ENCODE measurements at places on chromosomes 7 and 10. TPM values are rescaled to one million over a fixed set of nuclear protein-coding genes. Genes with fewer than 3 reads are reported as not detected.
A peak's percentile ranks its signal among the peaks of the same experiment; 100 is the strongest.

DNA sequence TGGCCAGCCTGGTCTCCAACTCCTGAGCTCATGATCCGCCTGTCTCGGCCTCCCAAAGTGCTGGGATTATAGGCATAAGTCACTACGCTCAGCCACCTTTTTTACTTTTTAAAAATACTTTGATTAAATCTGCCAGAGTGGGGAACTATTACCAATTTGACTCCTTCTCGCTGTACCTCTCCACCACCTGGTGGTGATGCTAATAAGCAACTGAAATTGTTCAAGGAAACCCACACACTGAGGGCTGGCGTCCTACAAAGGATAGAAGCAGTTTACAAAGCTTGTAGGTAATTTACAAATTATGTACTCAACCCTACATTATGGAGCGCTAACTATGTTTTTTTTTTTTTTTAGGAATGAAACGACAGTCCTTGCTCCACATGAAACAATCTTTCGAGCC is 111.1 kb downstream of the CPED1 start:
- no peak for DNase-seq

DNA sequence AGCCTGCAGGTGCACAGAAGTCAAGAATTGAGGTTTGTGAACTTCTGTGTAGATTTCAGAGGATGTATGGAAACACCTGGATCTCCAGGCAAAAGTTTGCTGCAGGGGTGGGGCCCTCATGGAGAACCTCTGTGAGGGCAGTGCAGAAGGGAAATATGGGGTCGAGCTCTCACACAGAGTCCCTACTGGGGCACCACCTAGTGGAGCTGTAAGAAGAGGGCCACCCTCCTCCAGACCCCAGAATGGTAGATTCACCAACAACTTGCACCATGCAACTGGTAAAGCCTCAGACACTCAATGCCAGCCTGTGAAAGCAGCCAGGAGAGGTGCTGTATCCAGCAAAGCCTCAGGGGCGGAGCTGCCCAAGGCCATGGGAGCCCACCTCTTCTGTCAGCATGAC is 205.8 kb downstream of the CCSER2 start:
- no peak for DNase-seq

Gene VWA2
- not detected for total RNA-seq

Gene ATP5F1C
- total RNA-seq: 159 TPM

DNA sequence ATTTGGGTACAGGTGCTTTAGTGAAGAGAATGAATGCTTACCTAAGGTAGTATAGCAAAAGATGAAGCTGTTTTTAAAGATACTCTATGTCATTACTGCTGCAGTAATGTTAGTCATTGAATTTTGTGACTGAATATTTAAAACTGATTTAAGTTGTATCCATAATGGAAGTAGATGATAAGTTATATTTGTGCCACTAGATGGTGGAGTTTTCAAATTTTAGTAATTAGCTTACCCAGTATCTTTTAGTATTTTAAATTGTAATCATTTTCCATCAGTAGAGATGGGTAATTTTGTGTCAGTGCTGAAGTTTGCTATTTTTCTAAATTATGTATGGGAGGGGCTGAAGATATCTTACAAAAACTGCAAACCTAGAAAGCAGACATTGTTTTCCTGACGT is 25.2 kb downstream of the HBP1 start:
- DNase-seq: no peak

DNA sequence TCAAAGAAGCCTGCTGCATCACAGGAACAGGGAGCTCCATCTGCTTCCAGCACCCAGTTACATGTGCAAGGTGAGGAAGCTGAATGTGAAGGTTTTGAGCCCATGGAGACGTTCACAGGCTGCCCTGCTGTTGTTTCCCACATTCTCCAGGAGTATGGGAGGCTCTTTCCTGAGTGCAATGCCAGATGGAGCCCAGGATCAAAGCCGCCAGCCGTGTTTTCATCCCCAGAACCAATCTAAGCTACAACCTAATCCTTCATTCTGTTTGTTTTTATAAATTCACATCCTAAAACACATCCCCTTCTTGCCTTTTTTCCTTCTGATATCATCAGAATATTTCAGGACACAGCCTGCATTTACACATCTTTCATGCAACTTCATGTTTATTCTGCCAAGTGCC is 98.9 kb upstream of the PRR15 start:
- DNase-seq: no peak

Gene ITGB8
- not detected for total RNA-seq

- DNase-seq: no peak
Observed at GRCh38 chr7:95471071-95471470, 14.7 kb upstream of the ASB4 start.

Gene CHST15
- 2.4 TPM for total RNA-seq

DNA sequence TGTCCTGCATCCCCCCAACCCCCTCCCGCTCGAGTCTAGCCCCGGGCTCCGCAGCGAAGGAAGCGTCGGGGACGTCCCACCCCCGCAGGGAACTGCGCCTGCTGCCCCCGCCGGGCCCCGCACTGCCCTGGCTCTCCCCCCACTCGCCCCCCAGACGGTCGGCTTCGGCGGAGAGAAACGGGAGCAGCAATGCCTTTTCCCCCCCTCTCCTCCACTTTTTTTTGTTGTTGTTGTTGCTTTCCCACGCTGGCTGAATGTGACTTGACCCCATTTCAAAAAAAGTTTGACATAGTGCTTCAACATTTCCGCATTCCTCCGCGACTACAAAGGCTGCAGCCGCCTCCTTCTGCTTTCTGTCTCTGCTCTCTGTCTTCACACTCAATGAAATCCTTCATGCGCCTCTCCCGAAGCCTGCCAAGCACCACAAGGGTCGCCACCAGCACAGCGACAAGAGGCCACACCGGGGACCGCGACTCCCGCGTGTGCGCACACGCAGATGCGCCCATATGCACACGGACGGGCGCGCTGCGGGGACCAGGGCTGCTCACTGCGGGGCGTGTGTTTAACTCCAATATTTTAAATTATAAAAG is 1.0 kb downstream of the CDK6 start:
- DNase-seq: peak; percentile 27

DNA sequence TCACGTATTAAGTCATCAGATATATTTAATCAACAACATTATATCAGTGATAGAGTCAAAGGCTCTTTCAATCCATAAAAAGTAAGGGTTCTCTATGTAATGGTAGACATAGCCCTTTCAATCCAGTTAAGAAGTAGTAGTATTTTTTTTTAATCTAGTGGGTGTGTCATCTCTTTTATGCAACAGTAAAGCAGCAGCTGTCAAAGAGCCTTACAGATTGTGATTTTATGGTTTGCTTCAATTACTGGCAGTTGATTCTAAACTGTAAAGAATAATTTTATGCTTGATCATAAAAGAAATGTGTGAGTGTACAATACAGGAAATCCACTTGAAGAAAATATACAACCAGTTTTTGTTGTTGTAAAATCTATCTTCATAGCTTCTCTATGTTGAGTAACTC is 902.6 kb upstream of the MBL2 start:
- DNase-seq: no peak

DNA sequence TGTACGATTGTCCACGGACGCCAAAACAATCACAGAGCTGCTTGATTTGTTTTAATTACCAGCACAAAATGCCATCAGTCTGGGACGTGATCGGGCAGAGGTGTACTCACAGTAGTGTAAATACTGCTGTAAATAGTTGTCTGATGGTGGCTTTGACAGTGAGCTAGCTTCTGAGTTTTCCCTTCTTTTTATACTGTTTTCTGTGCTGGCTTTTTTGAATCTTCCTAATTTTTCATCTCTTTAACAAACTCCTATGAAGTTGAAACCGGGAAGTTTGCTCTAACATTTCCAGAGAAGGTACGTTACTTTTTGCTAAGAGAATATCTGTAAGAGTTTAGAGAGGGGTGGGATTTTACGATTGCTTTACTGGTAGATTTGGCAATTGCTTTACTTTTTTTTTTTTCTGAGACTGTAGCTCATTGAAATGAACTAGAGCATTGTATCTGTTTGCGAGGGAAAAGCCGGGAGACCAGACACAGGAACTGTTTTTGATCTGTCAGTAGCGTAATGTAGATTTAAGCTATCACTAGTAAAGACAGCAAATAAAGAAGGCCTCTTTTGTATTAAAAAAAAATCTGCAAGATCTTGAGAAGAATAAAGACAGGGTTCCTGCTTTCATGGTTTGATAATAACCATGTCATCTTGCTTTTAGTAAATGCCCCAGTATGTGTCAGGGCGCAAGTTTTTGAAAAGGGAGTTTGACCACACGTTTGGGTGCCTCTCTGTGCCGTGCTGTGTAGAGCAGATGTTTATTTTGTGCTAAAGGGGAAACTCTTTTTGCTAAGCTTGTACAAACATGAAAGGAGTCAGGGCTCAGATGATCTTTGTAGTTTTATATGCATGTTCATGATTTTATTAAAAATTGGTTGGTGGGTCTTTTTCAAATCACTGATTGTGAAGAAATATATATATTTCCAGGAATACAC is 712 bp downstream of the FOXP2 start:
- DNase-seq: no peak

DNA sequence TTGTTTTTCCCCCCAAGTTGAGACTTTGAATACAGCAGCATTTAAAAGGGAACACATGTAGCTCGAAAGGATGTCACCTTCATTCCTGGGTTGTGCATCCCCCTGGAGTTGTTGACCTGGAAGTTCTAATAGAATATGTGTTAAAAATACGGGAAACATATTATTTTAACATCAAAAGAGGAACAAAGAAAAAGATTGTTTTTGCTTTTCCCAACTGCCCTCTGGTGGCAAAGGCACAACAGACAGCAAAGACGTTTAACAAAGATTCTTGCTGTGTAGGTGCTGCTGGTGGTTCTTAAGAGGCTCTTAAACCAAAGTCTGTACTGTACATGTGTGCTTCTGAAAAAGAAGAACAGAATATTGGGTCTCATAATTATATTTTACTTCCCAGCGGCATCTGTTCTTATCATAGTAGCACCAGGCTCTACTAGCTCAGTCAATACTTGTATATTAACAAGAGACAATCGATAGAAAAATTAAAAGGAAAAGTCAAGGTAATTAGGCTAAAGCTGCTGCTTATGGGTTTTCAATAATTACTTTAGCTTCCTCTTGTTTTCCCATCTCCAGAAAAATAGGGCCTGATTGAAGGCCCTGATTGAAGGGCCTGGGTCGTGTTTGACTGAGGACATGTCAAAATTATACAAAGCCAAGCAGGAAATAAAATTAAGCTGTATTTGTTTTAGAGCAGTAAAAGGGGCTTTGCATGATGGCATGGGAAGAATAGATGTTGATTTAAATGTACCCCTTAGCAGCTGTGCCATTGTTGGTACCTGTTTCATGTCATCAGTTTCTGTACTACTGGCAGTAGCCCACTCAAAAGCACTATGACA is 384.2 kb upstream of the LRGUK start:
- no peak for DNase-seq

Gene CNNM1
- total RNA-seq: 0.49 TPM

Gene ELFN1
- total RNA-seq: not detected

DNA sequence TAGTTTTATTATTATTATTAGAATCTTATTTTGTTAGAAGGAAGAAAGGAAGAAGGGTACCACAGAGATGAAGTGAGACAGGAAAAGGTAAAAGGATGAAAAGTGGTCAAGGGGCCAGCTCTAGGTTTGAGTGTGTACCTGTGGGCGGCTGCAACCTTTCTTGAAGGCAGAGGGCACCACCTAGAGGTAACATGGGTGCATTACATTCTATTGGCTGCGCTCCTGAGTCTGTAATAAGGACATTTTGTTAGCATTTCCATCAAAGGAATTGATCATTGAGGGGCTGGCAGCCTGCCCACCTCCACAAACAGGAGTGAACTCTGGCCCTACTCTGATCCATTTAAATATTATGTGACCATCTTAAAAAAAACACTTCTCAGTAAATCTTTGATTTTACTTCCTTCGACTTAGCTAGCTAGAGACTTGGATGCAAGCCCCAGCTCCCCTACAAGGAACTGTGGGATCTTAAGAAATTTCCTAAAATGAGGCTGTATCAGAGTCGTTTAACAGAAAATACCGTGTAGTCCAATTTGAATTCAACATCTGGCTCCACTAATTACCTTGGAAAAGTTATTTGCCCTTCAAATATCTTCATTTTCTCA is 610.4 kb downstream of the IPMK start:
- no peak for DNase-seq

Gene CTTNBP2
- not detected for total RNA-seq

GRCh38 chr10:116669080-116669479 is 48.3 kb downstream of the PNLIPRP2 start:
- DNase-seq: no peak

- DNase-seq: no peak
Observed at GRCh38 chr10:123906296-123906695, 14.7 kb upstream of the CPXM2 start.

DNA sequence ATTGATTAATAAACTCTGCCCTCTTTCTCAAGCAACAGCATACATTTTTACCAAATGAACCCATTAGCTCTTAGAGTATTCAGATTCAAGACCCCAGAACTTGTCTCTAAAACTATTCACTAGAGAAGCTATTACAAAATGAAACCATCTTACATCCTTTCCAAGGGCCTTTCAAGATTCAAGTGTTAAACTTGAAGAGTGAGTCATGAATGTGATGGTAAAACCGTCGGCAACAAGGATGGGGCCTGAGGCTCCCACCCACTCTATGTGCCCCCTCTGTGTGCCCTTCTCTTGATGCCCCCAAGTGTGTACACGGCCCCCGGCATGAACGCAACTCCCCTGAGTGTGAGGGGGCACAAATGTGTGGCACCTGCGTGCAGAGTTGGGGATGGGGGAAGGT is 46.4 kb downstream of the SFMBT2 start:
- no peak for DNase-seq

Gene PSD
- total RNA-seq: 11.9 TPM

Gene MKX
- not detected for total RNA-seq

DNA sequence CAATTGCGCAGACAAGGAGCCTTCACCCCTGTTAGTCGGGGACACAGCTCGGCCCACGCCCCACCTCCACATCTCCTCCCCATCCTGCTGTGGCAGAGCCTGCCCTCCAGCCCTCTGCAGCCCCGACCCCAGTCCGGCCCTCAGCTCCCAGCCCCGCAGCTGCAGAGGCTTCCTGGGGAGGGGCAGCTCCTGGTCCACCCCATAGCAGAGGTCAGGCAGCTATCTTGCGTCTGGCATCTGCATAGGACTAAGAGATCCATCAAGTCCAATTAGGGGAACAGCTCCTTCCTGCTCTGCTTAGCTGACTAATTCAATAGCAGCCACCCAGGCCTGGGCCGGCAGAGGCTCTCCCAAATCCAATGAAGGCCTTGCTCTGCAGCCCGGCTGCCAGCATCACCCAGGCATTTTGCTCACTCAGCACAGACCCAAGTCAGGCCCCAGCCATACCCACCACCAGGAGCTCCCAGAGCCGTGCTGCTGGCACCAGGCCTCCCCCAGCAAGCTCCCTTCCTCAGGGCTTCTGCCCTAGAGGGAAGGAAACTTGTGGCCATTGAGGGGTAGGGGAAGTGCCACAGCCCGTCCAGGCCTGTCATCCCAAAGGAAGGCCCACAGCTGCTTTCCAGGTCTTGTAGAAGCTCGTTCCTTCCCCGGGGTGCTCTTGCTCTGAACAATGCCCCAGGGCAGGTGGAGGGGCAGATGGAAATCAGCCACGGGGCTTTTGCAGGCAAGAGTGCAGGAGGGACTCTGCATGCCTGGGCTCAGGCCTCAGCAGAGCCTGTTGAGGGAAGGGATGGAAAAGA is 106.2 kb upstream of the RET start:
- no peak for DNase-seq

GRCh38 chr10:100291356-100291755 is 4.9 kb upstream of the BLOC1S2 start:
- no peak for DNase-seq

Gene C7orf33
- total RNA-seq: not detected

- no peak for DNase-seq
Observed at GRCh38 chr10:69634759-69635425, 4.8 kb downstream of the FAM241B start.

GRCh38 chr10:63382066-63382465 is 83.7 kb downstream of the JMJD1C start:
- DNase-seq: no peak

Gene TSPAN15
- total RNA-seq: 0.68 TPM

All from naive thymus-derived CD8-positive, alpha-beta T cell (primary cell).